ENCODE measurements at places on chromosomes 12 and 14.
A peak's percentile ranks its signal among the peaks of the same experiment; 100 is the strongest.

GRCh38 chr14:99648027-99648784 is 3.3 kb downstream of the HHIPL1 start:
- DNase-seq = no peak

DNA sequence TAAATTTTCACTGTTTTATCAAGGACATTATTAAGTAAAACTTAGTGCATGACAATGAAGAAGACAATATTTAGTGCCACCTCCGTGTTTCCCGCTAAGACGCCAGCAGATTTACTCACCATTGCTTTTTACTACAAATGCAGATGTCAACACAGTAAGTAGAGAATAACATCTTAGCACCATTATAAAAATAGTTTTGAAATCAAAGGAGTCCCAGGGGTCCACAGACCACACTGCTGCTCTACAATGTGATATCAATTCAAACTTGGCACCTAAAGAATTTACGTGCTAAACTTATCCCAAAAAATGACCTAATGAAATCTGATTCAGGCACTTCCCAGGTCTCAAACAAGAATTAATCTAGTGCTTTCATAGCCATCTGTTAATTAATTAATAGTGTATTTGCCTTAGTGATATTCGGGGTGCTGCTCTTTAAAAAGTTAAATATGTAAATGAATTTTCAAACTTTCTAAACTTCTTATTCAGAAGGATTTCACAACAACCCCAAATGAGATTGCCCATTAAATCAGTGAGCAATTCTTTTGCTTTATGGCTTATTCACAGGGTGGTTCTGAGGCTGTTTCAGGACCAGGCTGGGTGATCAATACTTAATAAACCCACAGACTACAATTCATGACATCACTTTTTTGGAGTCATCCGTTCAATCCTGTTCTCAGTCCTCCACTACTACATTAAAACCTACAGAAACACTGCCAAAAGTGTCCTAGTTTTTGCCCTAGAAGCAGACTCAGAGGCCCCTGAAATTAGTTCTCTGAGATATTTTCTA is 161.3 kb upstream of the LMNTD1 start:
- no peak for DNase-seq

DNA sequence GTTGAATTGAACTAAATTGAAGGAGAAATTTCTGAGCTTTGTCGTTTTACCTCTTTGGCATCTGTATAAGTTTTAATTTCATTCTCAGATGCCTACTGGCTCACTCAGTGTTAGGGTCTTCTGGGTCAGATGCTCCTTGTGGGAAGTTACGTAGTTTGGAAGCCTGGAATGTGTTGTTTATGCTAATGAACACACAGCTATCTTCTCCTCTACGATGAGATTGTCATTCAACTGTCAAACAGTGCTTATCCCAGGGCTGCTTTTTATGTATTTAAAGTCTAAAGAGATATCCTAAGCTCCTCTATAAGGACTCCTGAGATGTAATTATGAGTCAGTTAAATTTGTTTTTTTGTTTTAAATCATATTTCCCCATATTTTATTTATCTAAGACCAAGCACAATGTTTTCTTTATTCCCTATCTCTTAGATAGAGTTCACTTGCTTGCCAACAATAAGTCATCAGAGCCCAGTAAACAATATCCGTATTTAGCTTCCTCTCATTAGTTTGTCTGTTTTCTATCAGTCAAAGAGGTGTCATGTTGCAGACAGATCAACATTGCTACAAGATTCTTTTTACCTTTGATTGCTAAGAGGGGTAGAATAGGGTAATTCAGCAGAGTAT is 368.0 kb upstream of the PDE3A start:
- no peak for DNase-seq

DNA sequence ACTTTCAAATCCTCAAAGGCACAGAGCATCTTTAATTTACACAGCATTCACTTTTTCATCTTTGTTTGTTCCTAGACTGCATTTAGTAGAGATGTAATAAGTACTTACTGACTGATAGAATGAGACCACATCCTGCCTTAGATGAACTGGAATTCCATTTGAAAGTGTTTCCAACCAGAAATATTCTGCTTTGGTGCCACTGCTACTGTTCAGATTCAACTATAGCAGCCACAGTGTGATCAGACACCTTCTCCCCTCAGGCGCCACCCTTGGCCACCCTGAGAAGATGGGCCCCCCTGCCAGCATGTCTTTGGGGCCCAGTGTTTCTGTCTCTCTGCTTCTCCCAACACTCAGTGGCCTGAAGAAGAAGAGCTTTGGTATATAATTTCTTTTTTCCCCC is 449.1 kb downstream of the RAD51B start:
- peak; percentile 40 for DNase-seq

DNA sequence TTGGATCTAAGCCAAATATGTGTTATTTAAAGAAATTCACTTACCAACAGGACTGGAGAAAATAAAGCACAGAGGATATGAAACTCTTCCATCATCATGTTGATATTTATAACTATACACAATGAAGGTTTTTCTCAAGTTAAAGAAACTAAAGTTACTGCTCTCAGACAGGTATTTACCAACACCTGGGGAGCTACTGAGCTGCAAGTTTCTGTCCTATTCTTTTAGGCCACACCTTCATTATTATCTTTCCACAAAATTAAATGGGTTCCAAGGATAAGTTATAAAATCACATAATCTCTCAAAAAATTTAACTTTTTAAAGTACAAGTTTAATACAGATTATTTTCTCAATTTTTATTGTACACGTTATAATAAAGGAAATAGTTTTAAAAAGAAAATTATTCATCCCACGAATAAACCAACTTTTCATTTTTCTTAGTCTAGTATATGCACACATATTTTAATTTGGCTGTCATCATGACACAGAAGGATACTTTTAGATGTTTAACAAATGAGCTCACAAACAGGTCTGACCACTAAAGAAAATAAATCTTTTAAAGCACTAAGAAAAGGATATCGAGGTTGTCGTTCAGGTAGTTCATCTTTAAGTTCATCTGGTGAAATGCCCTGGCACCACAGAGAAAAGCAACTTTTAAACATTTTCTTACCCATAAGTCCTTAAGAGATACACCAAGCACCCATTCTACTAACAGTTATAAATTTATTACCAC is 7.8 kb downstream of the GMFB start:
- no peak for DNase-seq

- peak; percentile 88 for DNase-seq
Observed at GRCh38 chr14:106872611-106873446, 1346.4 kb downstream of the TMEM121 start.

GRCh38 chr12:21528953-21529352 is 2.9 kb downstream of the SPX start:
- DNase-seq = no peak

GRCh38 chr12:68673788-68674187 is 13.0 kb upstream of the NUP107 start:
- peak; percentile 31 for DNase-seq

- no peak for DNase-seq
Observed at GRCh38 chr12:16602412-16602811, 3.5 kb downstream of the LMO3 start.

GRCh38 chr12:24416423-24417109 is 467.1 kb upstream of the SOX5 start:
- no peak for DNase-seq

DNA sequence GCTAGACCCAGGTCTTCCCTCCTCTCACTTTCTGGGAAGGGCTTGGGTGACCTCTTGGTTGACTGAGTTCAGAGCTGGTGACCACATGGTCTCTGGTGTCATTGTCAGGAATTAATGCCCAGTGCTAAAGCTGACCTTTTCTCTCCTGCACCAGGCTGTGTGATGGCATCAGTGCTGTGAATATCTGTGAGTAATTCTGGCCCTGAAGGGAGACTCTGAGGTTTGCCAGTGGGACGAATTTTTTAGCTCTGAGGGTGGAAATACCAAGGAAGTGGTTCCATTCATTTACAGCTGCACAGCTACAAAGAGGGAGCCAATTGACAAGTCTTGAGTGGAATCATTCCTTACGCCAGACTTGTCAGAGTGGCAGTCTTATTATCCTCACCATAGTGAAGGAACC is 6.2 kb upstream of the KRT86 start:
- DNase-seq = no peak

GRCh38 chr12:19945559-19946435 is 422.5 kb upstream of the PDE3A start:
- no peak for DNase-seq

GRCh38 chr12:82874945-82875344 is 188.2 kb downstream of the TMTC2 start:
- no peak for DNase-seq

- no peak for DNase-seq
Observed at GRCh38 chr14:93322929-93323599, 9.8 kb downstream of the BTBD7 start.

GRCh38 chr14:64928239-64929013 is 14.1 kb downstream of the GPX2 start:
- peak; percentile 68 for DNase-seq

- peak; percentile 35 for DNase-seq
Observed at GRCh38 chr12:101670007-101670671, 27.3 kb upstream of the CHPT1 start.

DNA sequence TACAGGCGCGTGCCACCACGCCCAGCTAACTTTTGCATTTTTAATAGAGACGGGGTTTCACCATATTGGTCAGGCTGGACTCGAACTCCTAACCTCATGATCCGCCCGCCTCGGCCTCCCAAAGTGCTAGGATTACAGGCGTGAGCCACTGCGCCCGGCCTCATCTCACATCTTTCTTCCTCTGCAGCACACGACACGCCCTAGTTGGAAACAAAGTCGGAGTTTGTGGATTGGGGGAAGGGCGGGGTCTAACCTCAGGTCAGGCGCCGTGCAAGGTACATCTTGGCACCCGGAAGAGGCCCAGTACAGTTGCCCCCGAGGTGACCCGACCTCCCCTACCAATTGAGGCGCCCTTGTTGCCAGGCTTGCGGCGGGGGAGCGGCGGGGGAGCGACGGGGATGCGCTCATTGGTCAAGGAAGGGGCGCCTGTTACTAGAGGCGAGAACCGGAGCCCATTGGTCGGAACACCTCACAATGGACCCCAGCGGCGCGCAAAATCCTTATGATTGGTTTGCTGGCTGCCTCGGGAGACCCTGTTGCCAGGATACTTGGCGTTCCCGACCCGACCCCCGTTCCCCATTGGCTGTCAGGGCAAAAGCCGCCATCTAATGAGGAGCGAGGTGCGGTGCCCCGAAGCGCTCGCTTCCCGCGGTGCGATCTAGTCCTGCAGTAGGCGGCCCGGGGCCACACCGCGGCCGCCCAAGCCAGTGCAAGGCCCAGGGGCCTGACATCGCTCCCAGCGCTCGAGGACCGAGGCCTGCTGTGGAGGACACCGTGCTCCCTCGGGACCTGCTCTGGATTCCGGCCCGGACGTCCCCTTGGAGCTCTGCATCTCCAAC is at the start of gene REC8:
REC8 (plus strand) TSS at position 659 of the 839 bp plus-strand sequence. CDS start 473 bp downstream, outside the sequence.
- peak; percentile 75 for DNase-seq

- no peak for DNase-seq
Observed at GRCh38 chr12:87317302-87317701, 711.9 kb downstream of the C12orf50 start.

DNA sequence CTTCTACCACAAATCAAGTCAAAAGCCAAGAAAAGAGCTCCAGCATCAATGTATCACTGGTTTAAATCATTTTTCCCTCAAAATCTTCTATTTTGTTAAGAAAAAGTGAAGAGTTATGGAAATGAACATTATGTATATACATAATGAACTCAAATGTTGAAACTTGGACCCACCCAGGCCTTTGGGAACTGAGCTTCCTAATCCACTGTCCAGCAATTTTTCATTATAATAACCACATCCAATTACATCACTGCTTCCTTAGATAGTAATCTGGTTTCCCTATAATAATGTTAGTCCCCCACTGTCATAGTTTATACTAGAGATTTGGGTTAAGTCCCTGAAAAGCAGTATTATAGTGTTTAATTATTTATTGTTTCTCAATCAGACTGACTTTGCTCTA is 170.9 kb downstream of the PIK3C2G start:
- no peak for DNase-seq

DNA sequence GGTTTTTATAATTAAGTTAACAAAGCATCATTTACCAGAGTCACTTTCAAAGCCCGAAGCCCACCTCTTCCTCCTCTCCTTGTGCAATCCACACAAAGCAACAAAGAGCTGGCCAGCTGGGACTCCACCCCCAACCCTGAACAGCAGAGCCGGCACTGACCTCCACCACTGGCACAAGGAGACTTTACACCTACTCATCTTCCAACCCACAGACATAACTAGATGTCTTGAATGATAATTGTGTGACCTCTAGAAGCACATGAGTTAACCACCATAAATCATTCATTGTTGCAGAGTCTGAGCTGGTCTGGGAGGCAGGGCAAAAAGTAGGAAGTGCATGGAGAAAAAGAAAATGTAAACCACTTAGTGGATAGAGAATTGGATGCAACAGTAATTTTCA is 72.2 kb downstream of the ST8SIA1 start:
- no peak for DNase-seq

DNA sequence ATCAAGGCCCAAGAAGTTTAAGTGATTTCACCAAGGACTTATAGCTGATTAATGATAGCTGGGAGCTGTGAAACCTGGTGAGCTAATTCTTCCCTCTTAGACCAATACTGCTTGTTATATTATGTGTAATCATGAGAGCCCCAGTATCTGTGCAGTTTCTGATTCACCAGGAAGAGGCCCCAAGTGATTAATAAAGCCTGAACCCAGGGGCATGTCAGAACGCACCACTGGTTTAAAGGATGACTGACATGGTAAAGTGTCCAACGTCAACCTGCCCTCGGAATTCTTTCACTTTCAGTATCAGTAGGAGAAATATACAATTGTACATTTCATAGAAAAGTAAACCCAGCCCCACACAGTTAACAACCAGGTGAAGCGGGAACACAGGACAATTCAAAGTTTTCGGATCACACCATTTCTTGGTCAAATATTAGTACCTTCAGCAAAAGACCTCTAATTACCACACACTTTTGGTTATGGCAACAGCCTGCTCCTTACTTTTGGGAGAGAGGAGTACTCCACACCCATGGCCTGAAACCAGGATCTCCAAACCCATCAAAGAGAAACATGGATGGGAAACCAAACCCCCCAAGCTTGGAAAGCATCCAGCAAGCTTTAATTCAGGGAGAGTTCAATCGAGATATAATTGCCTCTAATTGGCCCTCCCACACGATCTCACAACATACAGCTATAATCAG is 28.5 kb downstream of the TMCC3 start:
- no peak for DNase-seq

DNA sequence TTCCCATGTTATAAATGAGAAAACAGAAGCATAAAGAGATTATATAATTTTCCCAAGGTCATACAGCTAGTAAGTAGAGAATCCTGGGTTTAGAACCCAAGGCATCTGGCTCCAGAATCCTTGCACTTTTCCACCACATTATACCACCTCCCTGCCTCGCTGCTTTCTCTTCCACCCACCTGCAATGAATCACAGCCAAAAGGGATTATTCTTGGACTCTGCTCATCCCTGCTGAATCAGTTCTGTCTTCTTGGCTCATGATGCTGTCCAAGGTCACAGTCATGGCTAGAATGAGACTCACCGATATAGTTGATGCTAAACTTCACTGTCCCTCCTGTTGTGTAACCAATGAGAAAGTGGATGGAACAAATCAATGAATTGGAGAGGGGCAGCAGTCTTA is 356.6 kb downstream of the FUT8 start:
- no peak for DNase-seq

- no peak for DNase-seq
Observed at GRCh38 chr14:45793081-45793480, 540.1 kb upstream of the MIS18BP1 start.

GRCh38 chr14:90788031-90788430 is 28.2 kb downstream of the TTC7B start:
- no peak for DNase-seq
